Stimulated activated CD4-positive, alpha-beta T cell treated with anti-CD3 and anti-CD28 coated beads, Interleukin-15, amount 100 ng/mL, for 1 hour (primary cell): ENCODE measurements at places on chromosomes 7 and 10.
A peak's percentile ranks its signal among the peaks of the same experiment; 100 is the strongest.

GRCh38 chr10:18333621-18334020 lies 193.4 kb downstream of the CACNB2 start:
- no peak for DNase-seq

GRCh38 chr10:124649214-124649613 lies 95.0 kb downstream of the FAM53B start:
- DNase-seq = no peak

DNA sequence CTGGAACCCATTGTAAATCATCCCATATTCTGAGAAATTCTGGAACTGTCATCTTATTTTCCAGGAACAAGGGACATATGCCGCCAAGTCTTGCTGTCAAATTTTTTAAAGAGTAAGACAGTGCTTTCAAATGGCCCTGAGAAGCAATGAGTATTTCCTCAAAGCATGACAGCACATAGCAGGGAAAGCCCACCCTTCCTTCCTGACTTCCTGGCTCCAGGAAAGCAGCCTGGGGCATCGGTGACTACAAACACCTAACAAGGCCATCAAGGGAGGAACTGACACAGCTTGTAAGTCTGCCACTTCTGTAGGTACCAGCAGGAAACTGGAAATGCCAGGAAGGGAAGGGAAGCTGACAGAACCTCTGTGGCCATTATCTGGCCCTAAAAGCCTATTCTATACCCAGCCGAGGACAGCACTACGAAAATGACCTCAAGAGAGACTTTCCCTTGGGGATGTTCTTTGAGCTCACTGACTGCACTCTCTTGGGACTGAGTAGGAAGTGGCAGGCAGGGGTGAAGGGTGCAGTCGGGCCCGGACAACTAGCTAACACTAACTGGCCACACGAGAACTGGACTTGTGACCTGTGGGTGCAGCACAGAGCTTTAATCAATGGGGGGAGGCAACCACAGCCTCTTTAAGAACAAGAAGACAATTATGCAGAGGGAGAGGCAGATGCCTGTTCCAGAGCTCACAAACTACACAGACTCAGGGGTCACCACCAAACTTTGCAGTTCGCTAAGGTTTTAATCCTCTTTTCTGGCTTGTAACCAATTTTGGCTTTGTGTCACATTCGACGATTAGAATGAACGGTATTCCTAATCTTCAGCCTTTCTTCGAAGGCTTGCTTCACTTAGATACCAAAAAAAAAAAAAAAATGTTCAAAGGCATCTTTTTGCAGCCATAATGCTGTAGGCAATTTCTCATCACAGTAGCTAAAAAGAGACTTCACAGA lies 52.0 kb downstream of the GRB10 start:
- no peak for DNase-seq

DNA sequence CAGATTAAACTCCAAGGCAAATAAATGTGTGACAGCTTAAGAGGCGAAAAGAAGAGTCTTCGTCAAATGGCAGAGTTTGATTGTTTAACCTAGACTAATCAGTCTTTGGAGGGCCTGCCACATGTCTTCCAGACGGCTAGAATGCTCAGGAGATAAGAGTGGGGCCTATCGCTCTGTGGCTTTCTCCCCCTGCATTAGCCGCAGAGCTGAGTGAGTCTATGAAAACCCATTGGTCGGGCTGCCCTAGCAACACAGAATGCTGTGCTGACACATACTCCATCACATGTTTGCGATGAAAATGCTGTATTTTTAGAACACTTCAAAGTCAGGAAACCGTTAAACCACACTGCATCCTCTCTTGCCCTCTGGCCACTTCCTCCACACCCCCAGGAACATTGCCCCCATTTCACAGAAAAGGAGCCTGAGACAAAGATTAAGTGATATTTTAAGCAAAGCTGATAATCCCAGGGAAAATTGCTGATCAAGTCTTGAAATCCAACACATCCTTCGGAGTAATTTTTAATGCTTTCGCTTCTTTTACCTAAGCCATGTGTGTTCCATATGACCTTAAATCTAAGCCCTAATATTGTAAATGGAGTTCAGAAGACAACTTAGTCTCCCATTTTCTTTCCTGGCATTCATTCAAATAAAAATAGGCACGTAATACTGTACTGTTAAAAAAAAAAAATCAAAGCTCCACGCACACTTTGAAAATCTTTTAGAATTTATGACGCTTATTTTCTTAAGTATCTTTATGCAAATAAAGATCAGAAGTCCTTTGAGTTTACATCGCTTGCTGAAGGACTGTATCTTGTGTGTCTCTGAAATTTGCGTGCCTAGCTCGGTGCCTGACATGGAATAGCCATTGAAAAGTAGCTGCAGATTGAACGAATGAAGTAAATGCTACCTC lies 161.2 kb downstream of the CELF2 start:
- DNase-seq = peak; percentile 65

- DNase-seq = no peak
Measured at GRCh38 chr7:1957471-1958225, 275.1 kb downstream of the MAD1L1 start.

DNA sequence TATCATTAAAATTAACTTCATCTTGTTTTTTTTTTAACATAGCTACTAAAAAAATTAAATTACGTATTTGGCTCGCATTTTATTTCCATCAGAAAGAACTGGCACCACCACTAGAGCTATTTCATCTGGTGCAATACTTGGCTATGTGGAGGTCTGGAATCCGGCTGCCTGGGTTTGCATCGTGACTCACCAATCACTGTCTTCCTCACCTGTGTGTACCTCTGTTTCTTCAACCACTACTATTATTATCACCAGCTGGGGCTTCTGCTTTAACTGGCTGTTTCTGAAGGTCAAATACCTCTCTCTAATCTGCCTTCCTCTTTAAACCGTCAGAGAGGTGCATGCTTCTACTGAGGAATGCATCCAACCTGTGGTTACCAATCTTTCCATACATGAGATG lies 6.5 kb downstream of the WDR91 start:
- DNase-seq = no peak

DNA sequence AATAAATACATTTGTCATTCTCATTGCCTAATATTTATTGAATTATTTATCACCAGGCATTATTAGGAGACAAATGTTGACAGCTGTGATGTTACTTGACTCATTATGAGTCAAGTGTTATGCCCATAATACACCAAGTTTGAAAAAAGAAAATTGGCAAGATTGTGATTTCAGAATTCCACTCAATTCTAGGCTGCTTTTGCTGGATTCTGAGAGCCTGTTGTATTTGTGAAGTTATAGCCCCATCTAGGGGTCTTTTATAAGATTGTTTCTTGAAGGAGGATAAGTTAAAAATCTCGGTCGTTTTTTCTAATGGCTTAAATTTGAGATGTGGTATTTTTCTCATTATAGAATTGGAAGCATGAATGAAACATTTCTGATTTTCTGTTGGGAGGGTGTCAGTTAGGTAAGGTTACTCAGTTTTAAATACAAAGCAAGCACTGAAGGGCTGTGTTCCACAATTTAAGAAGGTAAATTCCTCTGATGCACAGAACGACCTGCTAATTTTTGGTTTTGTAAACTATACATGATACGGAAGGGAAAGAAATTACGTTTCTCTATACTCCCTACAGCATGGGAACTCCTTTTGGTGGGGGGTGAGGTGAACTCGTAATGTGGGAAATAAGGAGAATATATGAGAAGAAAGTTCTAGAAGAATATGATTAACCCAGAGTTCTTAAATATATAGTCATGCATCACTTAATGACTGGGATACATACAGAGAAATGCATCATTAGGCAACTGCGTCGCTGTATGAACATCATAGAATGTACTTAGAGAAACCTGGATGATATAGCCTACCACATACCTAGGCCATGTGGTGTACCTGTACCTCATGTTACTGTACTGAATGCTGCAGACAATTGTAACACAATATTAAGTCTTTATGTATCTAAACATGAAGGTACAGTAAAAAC lies 2.6 kb downstream of the STK31 start:
- DNase-seq = no peak

DNA sequence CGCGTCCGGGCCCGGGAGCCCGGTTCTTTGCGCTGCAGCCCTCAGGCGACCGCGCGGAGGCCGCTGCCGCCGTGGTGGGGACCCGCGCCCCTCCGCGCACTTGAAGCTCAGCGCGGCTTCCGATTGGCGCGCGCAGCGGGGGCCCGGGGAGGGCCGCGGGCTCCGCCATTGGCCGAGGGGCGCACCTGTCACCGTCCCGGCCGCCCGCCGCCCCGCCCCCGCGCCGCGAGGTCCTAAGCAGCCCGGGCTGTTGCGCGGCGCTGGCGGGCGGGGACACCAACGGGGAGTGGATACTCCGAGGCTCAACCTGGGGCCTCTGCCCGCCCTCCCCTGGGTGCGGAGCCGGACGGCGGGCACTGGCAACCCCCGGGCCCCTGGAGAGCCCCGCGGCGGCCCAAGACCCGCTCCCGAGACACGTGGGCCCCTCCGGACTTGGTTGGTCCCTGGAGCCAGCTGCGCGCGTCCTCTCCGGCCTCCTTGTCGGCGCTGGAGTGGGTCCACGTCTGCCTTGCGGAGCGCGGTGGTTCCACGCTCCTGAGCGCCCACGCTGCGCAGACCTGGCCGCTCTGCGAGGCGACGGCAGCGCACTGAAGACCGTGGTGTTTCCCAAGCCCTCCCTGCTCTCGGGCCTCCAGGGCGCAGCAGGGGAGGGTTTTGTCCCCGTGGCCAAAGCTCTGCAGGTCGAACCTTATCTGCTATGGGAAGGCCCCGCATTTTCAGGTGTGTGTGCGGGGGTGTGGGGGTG lies at the start of gene MNX1:
MNX1 (minus strand) TSS at position 76 of the 745 bp plus-strand sequence. CDS start 313 bp downstream, outside the sequence.
- no peak for DNase-seq

DNA sequence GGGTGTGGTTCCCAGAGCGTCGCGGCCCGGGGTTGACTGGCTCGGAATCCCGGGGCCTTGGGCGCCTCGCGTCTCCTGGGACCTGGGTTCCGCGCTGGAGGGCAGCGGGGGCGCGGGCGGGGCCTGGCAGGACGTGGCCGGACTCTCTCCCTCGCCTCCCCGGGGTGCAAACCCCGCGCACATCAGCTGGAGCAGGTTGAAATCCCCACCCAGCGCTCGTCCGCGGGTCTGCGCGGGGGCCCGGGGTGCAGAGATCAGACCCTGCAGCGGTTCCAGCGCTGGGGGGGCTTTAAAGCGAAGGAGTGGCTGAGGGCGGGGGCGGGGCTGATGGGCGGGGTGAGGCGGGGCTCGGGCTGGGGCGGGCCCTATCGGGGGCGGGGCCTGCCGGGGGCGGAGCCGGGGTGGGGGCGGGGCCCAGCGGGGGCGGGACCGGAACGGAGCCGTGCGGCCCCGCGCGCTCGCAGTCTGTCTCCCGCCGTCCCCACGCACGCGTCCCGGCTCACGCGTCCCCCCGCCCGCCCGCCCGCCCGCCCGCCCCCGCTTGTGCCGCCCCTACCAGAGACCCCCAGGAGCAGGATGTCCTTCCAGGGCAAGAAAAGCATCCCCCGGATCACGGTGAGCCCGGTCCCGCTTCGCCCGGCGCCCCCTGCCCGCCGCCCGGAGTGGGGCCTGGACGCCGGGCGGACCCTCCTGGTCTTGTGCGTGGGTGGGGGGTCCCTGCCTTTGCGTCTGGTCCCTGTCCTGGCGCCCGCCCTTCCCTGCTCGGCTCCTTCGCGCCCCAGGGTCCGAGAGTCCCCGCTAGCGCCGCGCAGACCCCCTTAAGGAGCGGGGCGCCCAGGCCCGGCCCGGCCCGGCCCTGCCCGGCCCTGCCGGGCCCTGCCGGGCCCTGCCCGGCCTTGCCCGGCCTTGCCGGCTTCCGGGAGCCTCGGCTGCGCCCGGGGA lies at the start of gene DPYSL4:
DPYSL4 (plus strand) TSS at position 461 of the 942 bp plus-strand sequence; CDS start at position 577, 116 bp downstream.
- peak; percentile 16 for DNase-seq
